ENCODE measurements at places on chromosomes 2 and 18.

- DNase-seq, result no peak
Observed at GRCh38 chr18:11320986-11321385, 171.6 kb upstream of the PIEZO2 start.

DNA sequence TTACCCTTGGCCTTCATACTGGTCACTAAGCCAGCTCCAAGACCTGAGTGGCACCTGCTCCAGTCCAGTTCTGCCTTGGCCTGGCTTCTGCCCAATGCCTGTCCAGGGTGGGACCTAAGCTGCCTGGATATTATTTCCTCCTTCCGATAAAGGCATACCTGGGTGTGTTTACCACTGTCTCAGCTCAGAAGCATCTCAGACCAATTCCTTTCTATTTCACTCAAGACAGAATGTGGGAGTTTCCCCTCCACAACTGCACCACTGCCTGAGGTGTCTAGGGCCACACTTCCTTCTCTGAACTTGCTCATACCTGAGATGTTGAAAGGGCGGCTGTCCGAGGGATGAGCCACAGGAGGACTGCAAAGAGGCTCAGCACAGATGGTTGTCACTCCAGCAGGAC lies 18.4 kb upstream of the CAB39 start:
- DNase-seq, result no peak

DNA sequence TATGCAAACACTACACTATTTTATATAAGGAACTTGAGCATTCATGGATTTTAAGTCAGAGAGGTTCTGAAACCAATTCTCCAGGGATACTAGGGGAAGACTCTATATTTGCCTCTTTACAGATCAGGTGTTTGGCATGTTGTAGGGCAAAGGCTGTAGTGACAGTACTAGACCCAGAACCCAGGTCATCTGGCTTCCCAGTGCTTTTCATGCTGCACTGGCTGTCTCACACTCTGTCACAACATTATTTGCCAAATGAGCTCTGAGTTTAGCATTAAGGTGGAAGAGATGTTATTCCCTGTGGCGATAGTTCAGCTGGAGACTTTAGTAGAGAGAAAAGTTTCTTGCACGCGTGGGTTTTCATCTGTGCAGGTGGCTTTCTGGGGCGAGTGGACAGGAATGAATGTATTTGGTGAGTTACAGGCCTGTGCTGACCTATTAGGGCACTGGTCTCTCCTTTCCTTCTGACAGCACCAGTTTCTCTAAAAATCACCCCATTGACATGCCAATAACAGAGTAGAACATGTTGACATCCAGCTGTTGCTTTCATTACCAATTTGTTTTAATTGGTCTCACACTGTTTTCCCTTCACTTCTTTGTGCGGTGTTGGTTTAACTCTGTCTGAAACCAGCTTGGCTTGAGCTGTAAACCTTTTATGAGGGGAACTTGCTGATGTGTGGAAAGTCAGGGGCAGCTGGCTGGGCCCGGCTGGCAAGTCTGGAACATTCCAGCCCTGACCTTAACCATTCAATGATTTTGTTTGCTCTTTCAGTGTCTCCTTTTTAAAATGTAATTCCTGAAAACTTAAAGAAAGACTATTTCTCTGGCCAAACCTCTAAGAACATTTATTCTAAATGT lies 643.0 kb upstream of the FAM98A start:
- DNase-seq, result no peak

DNA sequence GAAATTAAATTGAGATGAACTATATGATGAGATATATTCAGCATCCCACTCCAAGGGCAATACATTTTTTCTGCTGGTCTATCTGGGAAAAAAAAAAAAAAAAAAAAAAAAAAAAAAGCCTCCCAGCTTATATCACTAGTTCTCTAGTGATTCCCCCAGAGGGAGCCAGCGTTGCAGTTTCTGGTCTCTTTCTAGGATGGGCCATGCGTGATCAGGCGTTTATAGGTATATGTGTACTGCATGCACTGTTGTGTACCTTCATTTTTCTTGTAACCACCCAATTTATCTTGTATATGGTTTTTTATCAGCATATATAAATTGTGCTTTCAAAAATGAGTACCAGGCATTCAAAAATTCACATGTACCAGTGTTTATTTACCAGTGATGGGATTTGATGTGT lies 35.1 kb downstream of the DCDC2C start:
- DNase-seq, result no peak

DNA sequence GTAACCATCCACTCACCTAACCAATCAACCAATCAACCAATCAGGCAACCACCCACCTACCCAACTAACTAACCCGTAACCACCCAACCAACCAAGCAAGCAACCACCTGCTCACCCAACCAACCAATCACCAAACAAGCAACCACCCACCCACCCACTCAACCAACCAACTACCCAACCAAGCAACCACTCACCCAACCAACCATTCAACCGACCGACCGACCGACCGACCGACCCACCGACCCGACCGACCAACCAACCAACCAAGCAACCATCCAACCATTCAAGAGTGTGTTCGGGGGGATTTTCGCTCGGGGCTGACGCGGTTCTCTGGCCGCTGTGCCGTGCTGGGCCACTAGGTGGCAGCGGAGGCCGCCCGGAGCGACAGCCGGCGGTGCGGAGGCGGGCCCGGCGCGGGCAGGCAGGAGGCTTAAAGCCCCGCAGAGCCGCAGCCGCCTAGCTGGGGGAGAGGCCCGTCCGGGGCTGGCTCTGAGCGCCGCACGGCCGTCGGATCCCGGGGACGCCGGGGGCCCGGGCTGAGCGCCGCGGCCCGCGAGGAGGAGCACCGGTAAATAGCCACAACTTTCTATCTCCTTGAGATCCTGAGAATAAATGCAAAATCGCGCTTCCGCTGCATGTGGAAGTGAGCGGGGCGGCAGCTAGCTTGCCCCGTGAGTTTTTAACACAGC lies at the start of gene MC5R:
TSS of gene MC5R (plus strand) at position 443 of the 689 bp plus-strand sequence. CDS start 1,617 bp downstream, outside the sequence.
- DNase-seq, result peak; percentile 76

- no peak for DNase-seq
Observed at GRCh38 chr18:48393776-48394175, 15.4 kb downstream of the ZBTB7C start.

- no peak for DNase-seq
Observed at GRCh38 chr2:118990757-118991545, 49.0 kb downstream of the MARCO start.

DNA sequence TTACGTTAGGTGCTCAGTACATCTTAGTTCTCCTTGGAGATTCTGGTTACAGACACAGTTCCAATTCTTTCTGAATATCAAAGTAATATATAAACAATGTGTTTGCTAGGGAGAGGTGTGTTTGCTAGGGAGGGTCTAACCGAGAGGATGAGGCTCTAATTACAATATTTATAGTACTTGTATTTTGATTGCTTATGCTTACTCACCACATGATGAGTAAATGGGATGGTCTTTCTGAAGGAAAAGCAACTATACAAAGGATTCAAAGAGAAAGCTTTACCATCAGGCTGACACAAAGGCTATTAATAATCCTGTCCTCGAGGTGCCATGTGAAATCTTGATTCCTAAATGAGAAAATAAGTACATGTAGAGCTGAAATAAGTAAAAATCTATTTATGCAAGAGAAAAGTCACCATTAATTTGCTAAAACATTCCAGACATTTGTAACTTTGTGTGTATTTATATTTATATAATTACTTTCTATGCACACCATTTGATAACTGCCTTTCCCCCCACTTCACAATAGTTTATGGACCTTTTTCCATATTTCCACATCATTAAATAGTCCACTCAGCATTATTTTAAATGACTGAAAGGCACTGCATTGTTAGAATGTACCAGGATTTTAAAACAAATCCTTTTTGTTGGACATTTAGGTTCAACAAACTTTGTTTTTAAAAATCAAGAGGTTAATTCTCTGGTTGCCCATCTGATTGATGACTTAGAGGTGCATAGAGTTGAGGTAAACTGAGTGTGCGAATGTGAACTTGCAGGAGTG lies 94.5 kb upstream of the FN1 start:
- no peak for DNase-seq

All from stimulated activated CD4-positive, alpha-beta T cell treated with anti-CD3 and anti-CD28 coated beads, Interleukin-4, amount 100 ng/mL, for 48 hours (primary cell).